ENCODE measurements at places on chromosomes 13 and 19.

DNA sequence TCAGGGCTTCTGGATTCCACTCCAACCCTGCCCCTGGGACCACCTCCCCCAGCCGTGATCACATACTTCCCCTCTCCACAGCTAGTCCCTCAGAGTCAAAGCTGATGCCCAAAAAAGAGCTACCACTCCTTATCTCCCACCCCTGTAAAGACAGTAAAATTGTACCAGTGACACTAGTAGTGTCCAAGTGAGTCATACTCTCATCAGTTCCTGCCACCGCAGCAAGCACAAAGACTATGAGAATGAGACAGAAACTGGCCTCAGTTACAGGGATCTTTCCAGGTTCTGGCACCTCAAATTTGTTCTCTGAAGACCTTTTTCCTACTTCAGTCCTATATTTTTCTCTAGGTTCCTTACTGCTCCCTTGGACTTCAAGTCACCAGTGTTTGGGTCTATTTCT is 144.2 kb downstream of the SPRY2 start:
- no peak for DNase-seq

DNA sequence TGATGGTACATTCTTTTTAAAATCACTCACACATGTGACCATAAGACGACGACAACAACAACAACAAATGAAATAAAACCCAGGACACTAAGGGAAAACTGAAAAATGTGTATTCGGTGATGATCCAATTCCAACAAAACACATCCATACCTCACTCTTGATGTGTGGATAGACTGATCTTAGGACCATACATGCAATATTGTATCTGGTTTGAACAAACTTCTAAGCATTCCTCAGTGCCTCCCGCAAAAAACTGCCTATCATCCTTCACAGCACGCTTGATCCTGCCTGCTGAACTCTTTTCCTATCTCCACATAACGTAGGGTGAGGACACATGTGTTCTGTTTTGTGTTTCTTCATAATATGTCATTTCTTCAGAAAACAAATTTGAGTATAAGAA is 415.2 kb downstream of the KCTD12 start:
- DNase-seq: no peak

DNA sequence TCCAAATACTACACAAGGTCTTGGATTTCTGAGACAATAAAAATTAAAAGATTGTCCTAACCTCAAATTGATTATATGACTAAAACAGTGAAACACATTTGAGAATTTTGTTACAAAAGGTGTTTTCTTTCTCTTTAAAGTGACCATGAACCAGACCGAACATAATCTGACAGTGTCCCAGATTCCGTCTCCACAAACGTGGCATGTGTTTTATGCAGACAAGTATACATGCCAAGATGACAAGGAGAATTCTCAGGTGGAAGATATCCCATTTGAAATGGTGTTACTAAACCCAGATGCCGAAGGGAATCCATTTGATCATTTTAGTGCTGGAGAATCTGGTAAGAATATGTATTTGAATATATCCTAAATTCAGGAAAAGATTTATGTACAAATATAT is 10.4 kb downstream of the GPR180 start:
- no peak for DNase-seq

GRCh38 chr13:100112186-100112838 is 23.4 kb downstream of the PCCA start:
- no peak for DNase-seq

DNA sequence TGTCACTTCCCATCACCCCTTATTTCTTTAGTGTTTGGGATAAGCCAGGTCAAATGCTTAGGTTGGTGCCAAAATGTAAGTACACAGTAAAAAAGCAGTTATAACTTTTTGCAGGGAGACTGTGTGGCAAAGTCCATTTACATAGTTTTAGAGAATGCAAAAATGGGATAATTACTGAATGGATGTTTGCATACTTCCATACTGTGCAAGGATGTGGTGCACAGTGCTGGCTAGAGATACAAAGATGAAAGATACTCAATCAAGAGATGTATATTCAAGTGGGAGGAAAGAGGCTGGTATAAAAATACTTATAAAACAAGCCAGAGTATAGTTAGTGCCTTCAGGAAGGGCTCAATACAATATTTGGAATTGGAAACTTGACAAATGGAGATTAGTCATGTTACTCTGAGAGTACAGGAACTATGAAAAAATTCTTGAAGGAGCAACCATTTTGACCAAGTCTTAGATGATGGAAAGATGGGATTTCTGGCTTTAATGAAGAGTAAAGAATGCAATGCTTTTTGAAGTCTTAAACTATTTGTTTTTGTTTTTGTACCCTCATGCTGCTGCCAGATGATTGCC is 8.0 kb downstream of the PDS5B start:
- DNase-seq: no peak

GRCh38 chr19:50801107-50801506 is 10.9 kb downstream of the ACP4 start:
- no peak for DNase-seq

GRCh38 chr13:29020314-29020713 is 200.2 kb downstream of the MTUS2 start:
- DNase-seq: no peak

GRCh38 chr13:22095794-22096193 is 424.9 kb downstream of the FGF9 start:
- no peak for DNase-seq

- DNase-seq: no peak
These were observed 11.4 kb downstream of the NDFIP2 start for GRCh38 chr13:79492313-79492798.

DNA sequence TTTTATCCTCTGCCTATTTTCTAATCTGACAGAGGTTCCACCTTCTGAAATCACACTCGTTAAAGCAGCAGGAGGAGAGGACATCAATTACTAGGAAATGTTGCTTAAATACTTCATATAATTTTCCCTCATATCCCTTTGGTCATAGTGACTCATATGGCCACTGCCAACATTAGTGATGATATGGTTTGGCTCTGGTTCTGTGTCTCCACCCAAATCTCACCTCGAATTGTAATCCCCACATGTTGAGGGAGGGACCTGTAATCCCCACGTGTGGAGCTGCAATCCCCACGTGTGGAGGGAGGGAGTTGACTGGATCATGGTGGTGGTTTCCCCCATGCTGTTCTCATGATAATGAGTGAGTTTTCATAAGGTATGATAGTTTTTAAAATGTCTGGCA is 618.4 kb upstream of the SLITRK5 start:
- DNase-seq: no peak

DNA sequence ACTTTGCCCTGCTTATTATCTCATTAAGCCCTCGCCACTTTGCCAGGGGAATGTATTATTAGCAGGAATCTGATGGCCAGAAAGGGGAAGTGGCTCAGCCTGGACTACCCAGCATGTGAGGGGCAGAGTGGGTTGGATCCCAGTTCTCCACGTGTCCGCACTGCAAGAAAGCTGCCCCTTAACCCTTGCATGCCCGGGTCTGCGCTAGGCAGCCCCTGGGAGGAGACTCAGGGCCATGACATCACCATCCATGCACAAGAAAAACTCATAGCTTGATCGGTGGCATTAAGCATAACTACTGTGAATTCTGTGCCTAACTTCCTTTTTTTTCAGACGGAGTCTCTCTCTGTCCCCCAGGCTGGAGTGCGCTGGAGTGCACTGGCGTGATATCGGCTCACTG is 8.9 kb downstream of the CACNG8 start:
- no peak for DNase-seq

- DNase-seq: peak; percentile 10
These were observed 915 bp downstream of the SHC2 start for GRCh38 chr19:459724-460511.

DNA sequence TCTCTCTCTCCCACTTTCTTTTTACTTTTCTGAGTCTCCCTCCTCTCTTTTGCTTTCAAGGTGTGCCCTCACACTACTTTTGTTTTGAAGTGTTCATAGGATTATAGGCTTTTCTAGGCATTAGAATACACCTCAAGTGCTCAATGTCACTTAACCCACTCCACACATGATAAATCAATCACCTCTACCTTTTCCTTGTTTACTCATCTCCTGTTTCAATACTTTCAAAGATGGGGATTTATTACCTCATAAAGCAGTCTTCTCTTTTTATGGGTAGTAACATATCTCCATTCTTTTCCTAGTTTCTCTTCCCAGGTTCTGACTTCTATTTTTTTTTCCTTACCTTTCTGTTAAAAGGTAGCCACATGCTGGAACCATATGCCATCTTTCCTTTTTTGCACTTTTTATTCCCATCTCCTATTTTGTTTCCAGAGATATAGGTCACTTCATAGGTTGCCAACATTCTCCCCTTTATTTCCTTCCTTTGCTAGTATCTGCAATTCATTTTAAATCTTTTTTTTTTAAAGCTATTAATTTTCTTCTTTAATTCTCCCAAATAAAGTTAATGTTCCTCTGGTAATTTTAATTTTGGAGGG is 137.6 kb upstream of the SLC10A2 start:
- no peak for DNase-seq
